ENCODE measurements at places on chromosomes 1 and 21.

DNA sequence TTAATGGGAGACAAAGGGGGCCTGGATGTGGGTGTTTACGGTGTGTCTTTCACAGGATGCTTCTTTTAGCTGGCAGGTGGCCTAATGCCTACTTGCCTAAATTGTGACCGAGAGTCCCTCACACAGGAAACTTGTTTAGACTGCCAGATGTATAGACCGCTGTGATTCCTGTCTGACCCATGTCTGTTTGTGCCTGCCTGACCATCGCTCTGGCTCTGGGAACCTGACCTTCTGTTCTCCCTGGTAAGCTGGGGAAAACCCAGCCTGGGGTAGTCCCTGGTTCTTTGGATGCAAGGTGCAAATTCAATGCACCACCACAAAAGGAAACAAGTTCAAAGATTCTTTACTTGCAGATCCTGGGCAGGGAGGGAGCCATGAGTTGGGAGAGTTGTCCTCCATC is 68.4 kb downstream of the DMRTA2 start:
- no peak for DNase-seq

- no peak for DNase-seq
Measured at GRCh38 chr1:113035086-113035485, 37.9 kb upstream of the LRIG2 start.

- peak; percentile 88 for DNase-seq
Measured at GRCh38 chr1:25608488-25609178, 8.0 kb upstream of the MAN1C1 start.

GRCh38 chr1:241997401-241997998 is 1.4 kb downstream of the MAP1LC3C start:
- DNase-seq = no peak

DNA sequence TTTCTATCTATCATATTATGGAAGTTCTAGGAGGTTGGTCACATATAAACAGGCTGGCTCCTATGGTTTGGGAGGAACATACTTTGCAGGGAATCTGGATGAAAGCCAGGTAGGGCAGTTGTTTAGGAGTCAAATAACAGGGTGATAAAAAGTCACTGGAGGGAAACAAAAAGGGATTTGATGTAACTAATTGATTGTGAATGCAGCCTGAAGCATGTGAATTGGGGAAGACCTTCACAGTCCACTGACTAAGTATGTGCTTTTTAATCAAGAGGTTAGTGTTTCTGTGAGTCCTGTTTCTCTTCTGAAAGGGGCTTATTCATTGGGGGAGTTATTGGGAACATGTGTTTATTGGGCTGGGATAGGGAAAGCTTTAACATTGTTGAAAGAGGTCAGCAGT is 41.3 kb downstream of the HMCN1 start:
- no peak for DNase-seq

DNA sequence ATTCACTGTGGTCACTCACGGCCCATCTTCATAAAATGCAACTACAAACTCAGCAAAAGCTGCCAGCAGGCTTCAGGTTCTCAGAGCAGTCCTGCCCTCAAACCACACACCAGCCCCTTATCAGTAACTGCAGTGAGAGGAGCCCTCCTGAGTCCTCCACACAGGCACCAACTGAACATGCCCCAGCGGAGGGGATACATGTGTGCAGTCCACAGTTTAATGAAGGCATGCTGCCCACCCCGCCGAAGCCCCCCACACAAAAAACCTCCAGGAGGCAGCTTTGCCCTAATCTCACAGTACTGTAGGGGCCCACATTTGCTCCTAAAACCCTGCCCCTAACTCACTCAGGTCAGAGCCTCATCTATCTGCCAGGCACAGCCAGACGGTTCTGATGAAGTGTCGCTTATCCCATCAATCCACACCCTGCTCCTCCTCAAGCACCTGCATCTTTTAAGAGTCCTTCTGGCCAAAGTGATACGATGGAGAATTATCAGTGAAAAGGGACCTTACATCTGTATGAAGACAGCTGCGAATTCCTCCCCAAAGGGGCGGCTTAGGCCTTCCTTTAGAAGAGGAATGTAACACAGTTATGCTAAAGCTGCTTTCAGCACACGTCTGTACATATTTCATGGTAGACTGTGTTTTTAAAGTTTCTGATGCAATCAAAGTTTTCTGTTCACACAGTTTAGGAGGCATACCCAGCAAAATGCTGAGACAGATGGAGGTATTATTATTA is 3.5 kb downstream of the ABCB10 start:
- no peak for DNase-seq

GRCh38 chr1:246907472-246907871 is 24.3 kb downstream of the AHCTF1 start:
- no peak for DNase-seq

- DNase-seq = no peak
Measured at GRCh38 chr1:178238722-178239510, 145.0 kb downstream of the RASAL2 start.

DNA sequence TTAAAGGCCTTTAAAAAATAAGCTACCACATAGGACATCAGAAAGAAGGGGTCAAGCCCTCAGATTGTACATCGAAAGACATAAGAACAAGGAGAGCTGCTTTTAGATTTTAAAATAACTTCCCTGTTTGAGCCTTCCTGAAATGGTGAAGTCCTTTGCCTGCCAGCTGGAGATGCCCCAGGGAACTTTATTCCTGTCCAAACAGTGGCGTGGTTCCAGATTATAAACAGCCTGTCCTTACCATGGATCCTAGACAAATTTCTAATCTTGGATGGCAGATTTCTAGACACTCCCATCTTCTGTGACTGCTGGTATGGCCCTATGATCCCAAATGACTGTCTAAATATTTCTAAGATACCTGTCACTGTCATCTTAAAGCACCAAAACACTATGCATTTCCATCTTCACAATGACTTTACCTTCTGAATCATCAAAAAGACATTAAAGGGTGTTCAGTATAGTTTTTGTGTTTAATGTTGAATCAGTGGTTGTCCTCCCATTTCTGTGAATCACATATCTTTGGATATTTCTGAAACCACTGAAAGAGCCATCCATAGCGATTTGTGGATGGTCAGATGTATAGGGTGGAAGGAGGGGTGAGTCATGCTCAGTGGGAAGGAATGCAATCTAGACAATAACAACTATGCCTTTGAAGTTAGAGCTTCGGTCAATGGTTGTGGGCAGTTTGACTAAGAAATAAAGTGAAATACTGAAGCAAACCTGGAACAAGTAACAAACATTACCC is 23.2 kb downstream of the ILDR2 start:
- DNase-seq = no peak

DNA sequence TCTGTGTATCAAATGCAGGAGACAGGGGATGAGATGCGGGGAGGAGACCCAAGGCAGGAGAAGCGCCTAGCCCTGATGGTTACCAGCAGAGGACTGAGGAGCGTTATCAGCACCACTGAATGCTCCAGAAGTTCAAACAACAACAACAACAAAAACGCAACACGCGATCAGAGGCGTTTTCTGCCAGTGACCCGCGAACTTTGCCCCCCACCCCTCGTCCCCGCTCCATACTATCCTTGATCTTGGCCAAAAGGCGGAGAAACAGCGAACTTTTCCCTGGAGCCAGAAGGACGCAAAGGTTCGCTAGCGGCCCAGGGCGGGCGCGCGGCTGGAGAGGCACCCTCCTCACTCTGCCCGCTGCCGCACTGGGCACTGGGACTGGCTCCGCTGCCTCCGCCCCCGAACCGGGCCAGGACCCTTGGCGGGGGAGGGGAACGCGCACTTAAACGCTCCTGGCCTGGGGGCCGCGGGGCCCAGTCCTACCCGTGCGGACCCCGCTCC is 699 bp downstream of the ECHDC2 start:
- DNase-seq = no peak

GRCh38 chr1:28401760-28402159 is 32.2 kb downstream of the PHACTR4 start:
- DNase-seq = no peak

DNA sequence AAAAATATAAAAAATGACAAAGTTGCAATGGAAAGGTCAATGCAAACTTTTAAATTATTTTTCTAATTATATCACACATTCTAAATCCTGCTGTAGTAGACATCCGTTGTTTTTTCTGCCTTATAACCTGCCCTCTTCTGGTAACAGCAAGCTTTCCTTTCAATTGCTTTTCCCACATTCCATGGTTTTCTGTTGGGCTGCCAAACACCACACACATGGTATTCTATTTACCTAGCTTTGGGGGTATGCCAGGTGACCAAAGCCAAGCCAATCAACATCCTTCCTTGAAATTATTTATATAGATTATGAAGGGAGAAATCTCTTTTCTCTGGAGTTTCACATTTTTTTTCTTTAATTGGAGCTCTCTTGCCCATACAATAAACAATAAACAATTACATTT is 3.4 kb upstream of the LAMC1 start:
- DNase-seq = no peak

DNA sequence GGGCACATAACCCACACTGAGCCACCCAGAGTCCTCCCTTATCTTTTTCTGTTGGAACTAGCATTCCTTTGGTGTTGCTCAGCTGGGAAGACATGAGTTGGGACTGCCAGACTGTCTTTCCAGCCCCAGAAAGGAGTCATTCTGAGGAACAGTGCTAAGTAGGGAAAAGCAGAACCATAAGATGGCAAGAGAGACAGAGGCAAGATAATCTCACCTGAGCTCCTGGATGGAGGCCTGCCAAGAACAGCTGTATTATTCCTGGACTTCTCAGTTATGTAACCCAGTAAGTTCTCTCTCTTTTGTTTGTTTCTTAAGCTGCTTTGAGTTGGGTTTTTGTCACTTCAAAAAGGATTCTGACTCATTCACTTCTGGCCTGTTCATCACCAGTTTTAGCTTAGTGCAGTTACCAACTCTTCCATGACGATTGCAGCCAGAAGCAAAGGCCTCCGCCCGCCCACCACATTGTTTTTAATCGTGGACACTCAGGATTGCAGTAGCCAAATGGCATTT is 134.4 kb downstream of the OMA1 start:
- DNase-seq = no peak

GRCh38 chr1:205610901-205611466 is 20.8 kb downstream of the ELK4 start:
- DNase-seq = no peak

GRCh38 chr21:45477176-45478114 is 64.8 kb downstream of the SLC19A1 start:
- DNase-seq = no peak

- DNase-seq = no peak
Measured at GRCh38 chr1:214120191-214120590, 132.4 kb downstream of the PROX1 start.

DNA sequence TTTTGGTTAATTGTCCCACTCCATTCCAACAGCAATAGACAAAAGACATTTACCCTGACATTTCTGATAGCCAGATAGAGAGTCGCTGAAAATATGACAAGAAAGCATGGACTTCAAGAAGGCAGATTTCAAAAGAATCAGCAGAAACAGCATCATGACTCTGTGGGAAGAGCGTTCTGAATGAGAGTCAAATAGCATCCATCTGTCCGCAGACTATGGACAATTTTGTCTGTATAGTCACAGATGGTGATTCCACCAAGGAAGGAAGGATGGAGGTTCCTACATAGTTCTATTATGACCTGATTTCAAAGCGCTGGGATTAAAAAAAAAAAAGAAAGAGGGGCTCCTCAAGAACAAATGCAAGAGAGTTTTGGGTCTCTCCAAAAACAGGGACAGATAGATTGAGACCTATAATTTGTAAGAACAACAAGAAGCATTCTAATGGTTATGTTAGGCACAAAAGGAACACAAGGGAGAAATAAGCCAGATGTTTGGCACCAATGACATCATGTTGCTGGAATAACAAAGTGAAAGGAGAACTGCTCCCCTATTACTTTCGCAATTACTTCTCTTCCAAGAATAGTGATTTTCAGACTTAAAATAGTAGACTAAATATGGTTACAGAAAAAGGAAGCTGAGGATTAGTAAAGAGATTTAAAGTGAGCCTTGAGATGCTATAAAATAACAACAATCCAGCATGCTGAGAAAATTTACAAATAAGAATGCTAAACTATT is 28.5 kb downstream of the NIBAN1 start:
- no peak for DNase-seq

DNA sequence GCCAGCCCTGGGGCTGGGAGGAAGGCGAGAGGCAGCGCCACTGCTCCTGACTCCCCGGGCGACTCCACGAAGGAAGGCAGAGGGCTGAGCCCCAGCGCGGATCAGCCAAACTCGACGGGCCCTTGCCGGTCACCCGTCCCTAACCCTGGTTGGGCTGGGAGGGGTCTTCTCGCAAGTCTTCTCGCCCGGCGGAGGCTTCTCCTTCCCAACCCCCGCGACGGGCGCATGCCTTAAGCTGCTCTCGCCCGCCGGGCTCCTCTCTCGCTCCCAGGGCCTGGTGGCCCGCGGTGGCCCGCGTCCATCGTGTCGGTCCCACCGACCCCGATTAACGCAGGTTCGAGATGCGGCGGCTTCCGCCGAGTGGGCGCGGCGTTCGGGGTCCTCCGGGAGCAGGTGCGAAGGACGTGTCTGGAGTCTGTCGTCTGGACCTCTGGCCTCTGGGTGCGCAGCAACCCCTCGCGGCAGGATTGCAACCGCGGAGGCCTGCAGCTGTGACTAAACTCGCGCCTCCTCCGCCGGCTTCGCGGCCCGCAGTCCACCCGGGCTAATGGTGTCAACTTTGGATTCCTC is 29.0 kb upstream of the PPM1J start:
- no peak for DNase-seq

DNA sequence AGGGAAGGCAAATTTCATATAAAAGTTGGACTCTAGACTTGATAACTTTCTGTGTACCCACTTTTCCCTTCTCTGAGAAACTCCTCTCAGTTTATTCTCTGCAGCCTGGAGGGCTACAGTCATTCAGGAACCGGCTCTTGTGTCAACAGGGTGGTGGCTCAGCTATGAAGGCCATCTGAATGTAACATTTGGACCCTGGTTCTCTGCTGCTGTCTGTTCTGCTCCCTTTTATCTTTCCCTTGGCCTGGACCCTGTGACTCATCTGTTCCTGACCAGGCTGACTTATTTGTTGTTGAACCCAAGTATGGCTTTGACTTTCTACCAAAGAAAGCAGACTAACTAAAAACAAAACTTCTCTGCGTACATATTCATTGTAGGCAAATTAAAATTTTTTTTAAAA is 75.4 kb downstream of the CENPF start:
- no peak for DNase-seq

DNA sequence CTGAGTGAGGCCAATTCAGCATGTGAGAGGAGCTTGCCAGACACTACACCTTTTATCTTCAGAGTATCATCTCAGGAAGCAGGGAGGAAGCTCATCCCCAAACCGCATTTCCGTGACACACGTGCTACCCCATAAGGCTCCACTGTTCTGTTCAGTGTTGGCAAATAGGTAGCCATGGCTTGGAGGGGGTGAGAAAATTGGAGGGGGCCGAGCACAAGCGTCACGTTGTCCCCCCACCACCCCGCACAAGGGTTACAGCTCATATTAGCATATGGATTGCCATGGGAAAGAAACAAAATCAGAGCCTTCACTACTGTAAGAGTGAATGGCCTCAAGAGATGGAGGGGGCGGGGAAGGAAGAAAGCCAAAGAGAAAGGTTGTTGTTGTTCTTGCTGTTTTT is 46.7 kb downstream of the OLIG1 start:
- no peak for DNase-seq

GRCh38 chr1:67013573-67013972 is 40.4 kb downstream of the SLC35D1 start:
- DNase-seq = no peak

GRCh38 chr21:17501107-17502006 is 11.5 kb upstream of the CXADR start:
- no peak for DNase-seq

GRCh38 chr21:30979054-30979453 is 59.2 kb downstream of the KRTAP19-8 start:
- no peak for DNase-seq

- DNase-seq = no peak
Measured at GRCh38 chr1:195763907-195764374, 844.3 kb downstream of the KCNT2 start.
